ENCODE measurements at places on chromosomes 3 and 15.

- no peak for DNase-seq
Observed at GRCh38 chr3:170222647-170223541, 670 bp downstream of the PRKCI start.

DNA sequence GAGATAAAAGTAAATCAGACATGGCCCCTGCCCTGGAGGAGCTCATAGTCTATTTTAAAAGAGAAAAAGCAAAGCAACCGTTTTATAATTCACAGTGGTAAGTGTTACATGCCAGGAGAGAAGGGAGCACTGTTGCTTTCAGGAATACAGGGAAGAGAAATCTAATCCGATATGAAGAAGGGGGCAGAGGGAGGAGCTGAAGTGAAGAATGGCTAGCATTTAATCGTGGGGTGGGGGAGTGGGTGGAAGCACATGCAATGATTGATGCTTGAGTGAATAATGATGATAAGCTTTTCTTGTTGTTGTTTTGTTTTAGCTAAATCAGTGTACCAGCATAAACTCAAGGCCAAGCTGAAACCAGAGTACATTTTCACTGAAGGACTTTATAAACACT, 629.5 kb downstream of the MAGI1 start:
- DNase-seq, result no peak

DNA sequence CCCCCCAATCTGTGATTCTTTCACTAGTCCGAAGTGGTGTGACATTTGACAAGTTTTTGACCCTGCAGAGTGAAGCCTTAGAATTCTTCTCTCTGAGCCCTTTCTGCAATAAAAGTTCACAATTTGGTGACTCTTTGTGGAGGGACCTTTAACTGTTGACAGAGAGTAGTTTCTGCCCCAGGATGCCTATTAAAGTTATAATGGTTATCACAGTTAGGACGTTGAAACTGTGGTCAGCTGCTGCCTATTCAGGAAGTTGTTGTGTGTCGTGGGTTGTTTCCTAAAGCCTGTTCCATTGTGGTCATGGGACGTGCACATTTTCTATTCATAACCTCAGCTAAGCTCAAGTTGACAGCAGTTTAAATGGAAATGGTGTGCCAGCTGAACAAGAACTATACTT, 274.5 kb downstream of the NEK10 start:
- no peak for DNase-seq

DNA sequence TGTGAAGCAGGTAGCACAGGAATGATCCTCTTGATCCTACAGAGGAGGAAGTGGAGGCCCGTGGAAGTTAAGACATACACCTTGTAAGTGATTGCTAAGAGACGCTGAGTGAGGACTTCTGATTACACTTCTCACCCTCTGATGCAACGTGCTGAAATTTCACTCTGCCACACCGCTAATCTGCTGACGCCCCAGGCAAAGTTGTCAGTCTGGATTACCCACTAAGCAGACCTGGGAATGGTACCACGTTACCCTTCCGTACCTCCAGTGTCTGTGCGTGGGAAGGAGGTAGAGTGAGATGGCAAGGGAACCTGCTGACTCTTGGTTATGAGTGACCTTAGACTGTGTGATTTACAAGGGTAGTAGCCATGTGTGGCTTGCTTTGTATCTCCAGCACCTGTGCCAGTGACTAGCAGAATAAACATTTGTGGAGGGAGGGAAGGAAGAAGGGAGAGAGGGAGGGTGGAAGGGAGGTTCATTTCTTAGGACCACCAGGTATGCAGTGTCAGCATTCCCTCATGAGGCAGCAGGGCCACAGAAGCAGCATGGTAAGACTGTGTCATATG, 115.0 kb downstream of the ALDH1A2 start:
- DNase-seq, result no peak

DNA sequence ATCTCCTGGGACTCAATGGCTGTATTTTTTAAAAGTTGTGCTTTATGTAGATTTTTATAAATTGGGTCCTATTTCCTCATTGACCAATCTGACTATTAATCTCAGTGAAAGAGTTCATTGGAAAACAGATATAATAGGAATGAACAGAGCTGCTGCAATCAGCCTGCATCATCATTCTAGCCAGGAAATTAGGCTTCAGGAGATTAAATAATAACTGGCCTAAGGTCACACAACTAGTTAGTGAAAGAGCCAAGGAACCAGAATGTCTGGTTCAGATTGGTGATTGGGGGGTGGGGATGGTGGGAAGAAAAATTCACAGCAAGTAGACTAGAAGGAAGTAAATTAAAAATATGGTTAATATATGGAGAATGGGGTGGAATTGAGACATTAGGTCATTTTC, 180.9 kb upstream of the ROPN1 start:
- DNase-seq, result no peak

- no peak for DNase-seq
Observed at GRCh38 chr15:88513195-88513594, 33.3 kb downstream of the DET1 start.

GRCh38 chr3:10145685-10146084, 4.1 kb downstream of the VHL start:
- DNase-seq, result no peak

GRCh38 chr3:171825222-171825828, 15.0 kb upstream of the PLD1 start:
- DNase-seq, result no peak

GRCh38 chr3:184541886-184542562, 19.6 kb upstream of the EPHB3 start:
- DNase-seq, result no peak

DNA sequence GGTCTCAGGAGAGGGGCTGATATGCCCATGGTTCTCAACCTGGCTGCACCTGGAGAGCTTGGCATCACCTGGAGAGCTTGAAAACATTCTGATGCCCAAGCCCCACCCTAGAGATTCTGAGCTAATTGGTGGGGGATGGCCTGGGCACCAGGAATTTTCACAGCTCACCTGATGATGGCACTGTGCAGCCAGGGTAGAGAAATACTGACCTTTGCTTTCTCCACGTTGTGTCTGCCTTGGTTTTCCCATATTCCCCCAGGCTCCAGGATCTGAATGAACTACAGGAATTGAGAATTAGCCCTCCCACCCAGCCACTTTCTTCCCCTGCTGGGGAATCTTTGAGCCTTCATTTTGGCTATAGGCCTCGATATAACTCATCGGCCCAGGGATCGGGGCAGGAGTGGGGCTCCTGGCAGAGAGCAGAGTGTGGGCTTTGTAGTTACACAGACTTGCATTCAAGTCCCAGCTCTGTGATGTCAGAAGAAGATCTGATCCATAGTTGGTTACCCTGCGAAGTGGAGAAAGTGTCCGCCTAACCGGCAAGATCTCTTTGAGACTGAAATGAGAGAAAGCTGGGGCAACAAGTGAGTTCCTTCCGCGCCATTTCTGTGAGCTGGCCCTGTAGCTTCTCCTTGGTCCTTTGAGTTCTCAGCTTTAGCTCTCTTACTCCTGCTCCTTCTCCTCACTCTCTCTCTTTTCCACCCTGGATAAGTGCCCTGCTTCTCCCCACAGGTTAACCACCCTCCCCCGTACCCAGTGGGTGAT, 33.1 kb upstream of the UBE2Q2 start:
- no peak for DNase-seq

DNA sequence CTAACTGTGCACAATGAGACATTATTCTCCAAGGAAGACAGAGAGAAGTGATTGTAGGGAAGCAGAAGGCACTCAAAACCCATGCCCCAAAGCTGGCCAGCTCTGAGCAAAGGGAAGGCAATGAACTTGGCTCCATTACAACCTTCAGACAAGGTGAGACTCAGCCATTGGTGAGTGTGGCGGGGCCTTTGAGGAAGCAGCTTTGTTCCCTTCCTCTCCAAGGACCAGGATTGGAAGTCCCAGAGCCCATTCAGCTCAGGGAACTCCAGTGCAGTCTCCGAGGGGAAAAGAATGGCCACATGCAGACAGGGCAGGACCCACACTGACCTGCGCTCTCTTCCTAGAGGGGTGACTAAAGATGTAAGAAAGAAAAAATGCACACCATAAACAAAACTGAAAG, 23.1 kb downstream of the HEG1 start:
- DNase-seq, result no peak

GRCh38 chr3:143360244-143360643, 240.7 kb downstream of the CHST2 start:
- no peak for DNase-seq
